CD4-positive, alpha-beta T cell treated with Interleukin-17A for 1 hour (primary cell): ENCODE measurements at places on chromosomes 11 and 22.

DNA sequence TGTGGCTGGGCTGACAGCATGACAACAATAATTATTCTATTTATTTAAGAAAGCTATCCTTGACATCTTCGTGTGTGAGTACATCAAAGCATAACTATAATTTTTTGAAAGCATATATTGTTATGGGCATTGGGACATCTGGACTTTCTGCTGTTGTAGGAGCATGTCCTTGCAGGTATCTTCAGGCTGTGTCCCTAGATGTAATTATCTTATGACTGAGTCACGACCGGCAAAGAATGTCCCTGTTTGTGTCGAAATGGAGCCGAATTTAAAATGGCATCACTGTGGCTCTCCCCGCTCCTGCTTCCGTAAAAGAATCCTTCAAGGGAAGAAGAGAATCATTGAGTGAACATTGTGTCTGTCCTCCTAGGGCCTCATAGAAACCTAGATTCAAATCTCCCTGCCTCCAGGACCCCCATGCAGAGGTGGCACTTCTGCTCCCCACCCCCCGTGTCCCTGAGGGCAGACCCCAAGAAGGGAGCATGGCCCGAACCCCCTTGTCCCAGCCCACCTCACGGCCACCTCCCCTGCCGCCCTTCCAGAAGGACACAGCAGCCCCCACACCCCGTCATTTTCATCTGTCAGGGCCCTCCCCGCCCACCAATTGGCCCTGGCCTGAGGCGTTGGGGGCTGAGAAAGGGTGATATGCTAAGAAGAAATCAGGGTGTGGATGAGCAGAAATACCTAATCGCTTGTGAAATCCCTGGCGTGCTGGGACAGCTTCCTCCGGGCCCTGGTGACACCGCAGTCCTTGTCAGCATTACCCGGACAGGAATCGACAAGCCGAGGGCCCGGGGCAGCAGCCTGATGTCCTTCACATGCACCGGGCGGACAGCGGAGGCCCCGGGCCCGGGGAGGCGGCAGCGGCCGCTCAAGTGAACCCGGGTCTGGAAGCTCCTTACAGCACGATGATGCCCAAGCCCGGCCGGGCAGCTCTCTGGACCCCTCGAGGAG lies 48.6 kb upstream of the SLC22A12 start:
- DNase-seq: no peak

DNA sequence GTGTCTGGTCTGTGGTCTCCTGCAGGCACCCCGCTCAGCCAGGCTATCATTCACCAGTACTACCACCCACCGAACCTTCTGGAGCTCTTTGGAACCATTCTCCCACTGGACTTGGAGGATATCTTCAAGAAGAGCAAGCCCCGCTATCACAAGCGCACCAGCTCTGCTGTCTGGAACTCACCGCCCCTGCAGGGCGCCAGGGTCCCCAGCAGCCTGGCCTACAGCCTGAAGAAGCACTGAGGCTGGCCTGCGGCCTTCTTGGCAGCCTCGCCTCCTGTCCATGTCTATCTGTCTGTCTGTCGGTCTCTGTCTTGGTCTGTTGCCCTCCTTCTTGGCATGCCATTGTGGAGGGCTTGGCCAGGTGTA lies 27.9 kb downstream of the INCENP start:
- DNase-seq: no peak

DNA sequence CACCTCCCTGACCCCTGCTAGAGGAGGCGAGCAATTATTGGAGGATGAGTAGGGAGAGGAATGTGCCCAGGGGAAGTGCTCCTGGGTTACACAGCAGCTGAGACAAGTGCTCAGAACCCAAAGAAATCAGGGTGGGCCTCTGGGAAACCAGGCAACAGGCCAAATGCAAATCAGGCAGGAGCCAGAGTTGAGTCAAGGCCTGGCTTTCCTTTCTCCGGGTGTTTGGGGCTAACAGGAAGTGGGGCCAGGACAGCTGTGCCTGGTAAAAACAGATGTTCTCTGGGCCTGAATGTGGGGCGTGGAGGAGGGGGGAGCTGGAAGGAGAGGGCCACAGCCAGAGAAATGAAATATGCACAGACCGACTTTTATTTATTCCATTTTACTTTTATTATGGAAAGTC lies 22.0 kb downstream of the MFNG start:
- no peak for DNase-seq

- no peak for DNase-seq
These were observed 934 bp upstream of the TMEM132A start for GRCh38 chr11:60923326-60923725.

DNA sequence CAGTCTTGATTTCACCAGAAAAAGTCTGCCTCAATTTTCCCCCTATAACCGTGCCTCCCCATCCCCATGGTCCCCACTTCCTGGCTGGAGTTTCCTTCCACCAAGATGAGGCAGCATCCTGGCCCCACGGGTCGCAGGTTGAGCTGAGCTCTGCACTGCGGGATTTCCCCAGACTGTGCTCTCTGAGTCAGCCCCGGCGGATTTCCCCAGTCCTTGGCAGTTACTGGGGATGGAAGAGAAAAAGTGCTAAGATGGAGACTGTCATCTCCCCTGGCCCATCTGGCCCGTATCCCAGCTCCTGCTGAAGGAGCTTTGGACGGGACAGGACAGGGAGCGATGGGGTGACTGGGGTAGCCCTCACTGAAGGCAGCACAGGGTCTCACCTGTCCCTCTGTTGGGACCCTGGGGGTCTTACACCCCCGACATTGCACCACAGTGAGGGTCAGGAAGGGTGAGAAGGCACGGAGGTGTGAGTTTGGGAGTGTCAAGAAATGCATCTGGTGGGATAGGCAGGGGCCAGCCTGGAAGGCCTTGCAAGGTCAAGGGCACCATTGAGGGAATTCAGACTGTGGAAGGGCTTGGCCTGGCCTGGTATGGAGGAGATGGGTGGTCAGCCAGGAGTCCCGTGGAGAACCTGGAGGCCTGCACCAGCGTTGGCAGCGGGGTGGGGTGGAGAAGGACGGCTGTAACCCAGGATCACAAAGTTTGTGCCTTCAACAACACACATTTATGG lies 36.5 kb downstream of the NADSYN1 start:
- DNase-seq: no peak

- no peak for DNase-seq
These were observed 70.6 kb upstream of the CAPRIN1 start for GRCh38 chr11:33980897-33981296.

DNA sequence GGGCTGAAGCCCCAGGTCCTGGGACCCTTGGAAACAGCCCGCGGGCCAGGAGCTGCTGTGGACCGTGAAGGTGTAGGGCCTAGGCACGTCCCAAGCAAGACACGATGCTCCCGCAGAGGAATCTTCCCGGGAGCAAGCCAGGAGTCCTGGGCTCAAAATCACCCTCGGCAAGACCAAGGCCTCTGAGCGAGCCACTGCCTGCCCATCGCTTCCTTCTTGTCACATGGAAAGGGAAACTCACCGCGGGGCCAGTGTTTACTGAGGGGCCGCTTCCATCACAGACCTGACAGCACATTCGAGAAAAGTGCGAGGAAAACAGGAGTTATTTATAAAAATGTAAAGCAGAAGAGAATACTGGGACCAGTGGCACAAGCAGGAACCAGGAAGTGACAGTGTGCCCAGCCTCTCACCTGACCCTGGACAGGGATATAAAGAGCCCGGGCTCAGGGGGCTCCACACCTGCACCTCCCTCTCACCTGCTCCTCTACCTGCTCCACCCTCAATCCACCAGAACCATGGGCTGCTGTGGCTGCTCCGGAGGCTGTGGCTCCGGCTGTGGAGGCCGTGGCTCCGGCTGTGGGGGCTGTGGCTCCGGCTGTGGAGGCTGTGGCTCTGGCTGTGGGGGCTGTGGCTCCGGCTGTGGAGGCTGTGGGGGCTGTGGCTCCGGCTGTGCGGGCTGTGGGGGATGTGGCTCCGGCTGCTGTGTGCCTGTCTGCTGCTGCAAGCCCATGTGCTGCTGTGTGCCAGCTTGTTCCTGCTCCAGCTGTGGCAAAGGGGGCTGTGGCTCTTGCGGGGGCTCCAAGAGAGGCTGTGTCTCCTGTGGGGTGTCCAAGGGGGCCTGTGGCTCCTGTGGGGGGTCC lies at the start of gene KRTAP5-5:
Gene KRTAP5-5, plus strand, starts transcription at position 450 of the 860 bp plus-strand sequence. Its CDS starts 66 bp downstream, at position 516.
- no peak for DNase-seq

GRCh38 chr22:20002128-20002527 lies 14.5 kb downstream of the ARVCF start:
- no peak for DNase-seq

DNA sequence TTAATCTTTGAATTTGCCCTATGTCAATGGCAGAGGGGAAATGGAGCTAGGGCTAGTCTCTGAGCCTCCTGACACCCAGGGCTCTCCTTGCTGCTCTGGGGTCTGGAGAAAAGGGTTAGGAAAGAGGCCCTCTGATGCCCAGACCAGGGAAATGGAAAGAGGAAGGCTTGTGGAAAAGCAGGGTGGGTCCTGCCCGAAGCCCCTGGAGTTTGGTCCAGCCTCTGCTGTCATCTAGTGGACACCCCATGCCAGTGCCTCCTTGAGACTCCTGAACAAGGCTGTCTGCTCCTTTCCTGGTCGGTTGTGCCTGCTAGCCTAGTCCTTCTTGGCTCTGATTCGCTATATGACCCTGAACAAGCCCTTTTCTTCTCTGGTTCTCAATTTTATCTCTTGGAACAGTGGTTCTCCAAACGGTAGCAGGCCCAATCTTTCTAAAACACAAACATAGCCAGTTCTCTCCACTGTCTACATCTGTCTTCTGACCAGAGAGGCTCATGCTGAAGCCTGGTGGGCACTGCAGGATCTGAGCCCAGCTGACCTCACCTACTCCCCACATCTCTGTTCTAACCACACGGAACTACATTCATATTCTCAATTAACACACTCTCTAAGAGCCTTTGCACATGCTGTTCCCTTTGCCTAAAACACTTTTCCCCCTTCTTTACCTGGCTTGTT lies 8.8 kb upstream of the PLA2G3 start:
- peak; percentile 44 for DNase-seq

GRCh38 chr11:114348200-114349191 lies 51.8 kb downstream of the C11orf71 start:
- DNase-seq: peak; percentile 67

- DNase-seq: peak; percentile 27
These were observed 29.9 kb downstream of the SERPIND1 start for GRCh38 chr22:20803696-20804324.

GRCh38 chr11:124080327-124081001 lies 34.8 kb upstream of the VWA5A start:
- DNase-seq: no peak

DNA sequence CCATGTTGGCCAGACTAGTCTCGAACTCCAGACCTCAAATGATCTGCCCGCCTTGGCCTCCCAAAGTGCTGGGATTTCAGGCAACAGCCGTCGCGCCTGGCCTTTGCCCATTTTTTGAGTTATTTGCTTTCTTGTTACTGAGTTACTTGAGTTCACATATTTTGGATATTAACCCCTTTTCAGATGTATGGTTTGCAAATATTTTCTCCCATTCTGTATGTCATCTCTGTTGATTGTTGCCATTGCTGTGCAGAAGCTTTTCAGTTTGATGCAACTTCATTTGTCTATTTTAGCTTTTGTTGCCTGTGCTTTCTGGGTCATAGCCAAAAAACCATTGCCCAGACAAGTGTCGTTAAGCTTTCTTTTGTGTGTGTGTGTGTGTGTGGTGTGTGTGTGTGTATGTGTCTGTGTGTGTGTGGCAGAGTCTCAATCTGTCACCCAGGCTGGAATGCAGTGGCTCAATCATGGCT lies 6.8 kb downstream of the TSGA10IP start:
- DNase-seq: no peak

DNA sequence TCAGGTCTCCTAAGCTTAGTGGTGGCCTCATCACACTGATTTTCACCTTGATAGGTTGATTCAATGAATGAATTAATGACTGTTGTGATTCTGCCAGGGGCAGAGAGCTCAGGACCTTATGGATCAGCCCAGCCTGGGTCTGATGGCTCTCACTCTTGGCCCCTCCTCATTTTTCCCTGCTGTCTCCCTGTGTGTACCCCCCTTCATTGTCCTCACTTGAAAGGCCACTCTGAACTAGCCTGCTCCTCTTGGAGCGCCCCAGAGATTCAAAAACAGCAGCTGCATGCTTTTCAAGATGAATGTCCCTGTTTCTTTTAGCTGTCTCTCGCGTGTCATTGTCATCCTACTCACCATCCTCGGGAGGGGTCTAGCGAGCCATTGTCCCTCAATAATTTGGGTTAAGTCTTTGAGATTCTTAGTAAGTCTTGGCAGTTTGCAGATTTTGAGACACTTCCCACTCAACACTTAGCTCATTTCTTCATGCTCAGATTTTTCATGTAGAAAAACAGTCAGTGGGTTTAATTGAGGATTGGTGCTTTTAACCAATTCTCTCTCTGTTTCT lies 42.5 kb upstream of the MICAL2 start:
- no peak for DNase-seq

DNA sequence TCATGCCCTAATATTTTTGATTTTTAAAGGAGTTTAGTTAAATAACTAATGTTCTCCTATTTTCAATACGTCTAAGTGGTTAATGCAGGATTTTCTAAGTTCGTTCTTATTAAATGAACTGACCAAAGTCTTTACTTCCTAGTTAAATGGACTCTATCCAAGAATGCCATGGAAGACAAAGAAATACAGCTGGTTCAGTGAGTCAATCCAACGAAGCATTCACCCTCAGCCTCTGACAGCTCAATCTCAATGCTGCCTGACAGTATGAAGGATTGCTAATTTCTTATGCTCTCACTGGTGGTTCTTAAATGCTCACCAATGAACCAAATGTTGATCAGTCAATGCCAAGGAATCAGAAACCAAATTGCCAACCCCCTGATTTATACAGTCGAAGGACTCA lies 219.4 kb downstream of the CADM1 start:
- no peak for DNase-seq

DNA sequence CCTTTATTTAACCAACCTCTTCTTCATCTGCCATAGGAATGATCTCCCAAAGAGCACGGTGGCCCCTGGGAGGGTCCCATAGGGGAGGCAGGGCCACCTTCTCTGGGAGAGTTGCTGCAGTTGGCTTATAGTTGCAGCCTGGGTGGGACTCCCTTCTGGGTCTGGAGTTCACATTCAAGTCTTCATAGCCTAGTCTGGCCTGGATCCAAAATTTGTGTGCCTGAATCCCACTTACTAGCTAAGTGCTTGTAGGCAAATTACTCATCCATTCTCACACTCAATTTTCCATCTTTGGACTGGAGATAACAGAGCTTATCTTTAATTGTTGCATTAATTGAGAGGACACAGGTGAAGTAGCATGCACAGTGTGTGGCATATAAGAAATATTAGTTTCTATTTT lies 163.6 kb downstream of the GRIK4 start:
- no peak for DNase-seq

DNA sequence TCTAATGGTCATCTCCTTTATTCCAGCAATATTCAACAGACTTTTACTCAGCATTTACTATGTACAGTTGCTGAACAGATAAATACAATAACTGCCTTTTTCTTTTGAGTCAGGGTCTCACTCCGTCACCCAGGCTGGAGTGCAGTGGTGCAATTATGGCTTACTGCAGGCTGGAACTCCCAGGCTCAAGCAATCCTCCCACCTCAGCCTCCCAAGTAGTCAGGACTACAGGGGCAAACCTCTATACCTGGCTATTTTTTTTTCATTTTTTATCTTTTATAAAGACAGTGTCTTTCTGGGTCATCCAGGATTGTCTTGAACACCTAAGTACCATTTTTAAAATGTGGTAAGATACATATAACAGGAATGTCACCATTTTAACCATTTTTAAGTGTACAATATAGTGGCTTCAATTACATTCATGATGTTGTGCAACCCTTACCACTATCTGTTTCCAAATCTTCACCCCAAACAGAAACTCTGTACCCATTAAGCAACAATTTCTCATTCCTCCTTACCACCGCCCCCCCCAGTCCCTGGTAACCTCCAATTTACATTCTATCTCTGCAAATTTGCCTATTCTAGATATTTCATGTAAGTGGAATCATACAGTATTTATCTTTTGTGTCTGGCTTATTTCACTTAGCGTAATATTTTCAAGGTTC lies 67.8 kb downstream of the MIAT start:
- DNase-seq: no peak

- no peak for DNase-seq
These were observed 8.6 kb downstream of the REXO2 start for GRCh38 chr11:114447892-114448291.
